ENCODE measurements at places on chromosomes 13 and 19.

DNA sequence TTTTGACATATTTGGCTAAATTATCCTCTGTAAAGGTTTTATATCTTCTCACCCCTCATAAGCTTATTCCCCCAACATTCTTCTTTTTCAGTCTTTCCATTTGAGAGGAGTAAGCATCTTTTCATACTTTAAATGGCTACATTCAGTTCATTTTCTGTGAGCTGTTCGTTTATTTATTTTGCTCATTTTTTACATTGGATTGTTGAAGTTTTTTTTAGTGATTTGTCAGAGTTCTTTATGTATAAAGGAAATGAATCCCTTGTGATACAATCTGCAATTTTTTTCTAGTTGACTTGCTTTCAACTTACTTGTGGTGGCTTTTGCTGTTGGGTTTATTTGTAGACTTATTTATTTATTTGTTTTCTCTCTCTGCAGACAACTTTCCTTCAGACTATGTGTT, 250.3 kb downstream of the DLEU7 start:
- DNase-seq = no peak
- no peak overlapping the region for H3K4me3 ChIP-seq
- peaks cover 22% of the 10 kb centered on the region for H3K4me1 ChIP-seq
- no peak overlapping the region for H3K27ac ChIP-seq
- no peaks in the 10 kb centered on the region for H3K36me3 ChIP-seq
- no peaks in the 10 kb centered on the region for H3K27me3 ChIP-seq

GRCh38 chr19:48913114-48913889, 13.2 kb downstream of the NUCB1 start:
- H3K27ac ChIP-seq = no peak overlapping the region
- H3K36me3 ChIP-seq = peaks cover 75% of the 10 kb centered on the region
- no peaks in the 10 kb centered on the region for H3K4me1 ChIP-seq
- H3K27me3 ChIP-seq = no peaks in the 10 kb centered on the region
- H3K4me3 ChIP-seq = no peak overlapping the region

DNA sequence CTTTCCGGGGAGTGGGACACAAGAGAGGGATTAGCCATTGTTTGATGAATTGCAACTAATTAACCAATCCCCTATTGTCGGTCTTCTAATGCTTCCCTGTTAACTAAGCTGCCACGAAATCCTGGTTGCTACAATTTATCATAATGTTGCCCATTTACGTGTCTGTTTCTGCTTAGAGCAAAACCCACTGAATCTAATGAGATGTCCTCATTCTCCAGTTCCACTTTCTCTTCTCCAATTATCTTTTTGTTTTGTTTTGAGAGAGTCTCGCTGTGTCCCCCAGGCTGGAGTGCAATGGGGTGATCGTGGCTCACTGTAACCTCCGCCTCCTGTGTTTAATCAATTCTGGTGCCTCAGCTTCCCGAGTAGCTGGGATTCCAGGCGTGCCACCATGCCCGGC, 5.2 kb upstream of the DPP9 start:
- no peak overlapping the region for H3K27ac ChIP-seq
- no peak overlapping the region for H3K4me3 ChIP-seq
- H3K4me1 ChIP-seq = peaks cover 20% of the 10 kb centered on the region

DNA sequence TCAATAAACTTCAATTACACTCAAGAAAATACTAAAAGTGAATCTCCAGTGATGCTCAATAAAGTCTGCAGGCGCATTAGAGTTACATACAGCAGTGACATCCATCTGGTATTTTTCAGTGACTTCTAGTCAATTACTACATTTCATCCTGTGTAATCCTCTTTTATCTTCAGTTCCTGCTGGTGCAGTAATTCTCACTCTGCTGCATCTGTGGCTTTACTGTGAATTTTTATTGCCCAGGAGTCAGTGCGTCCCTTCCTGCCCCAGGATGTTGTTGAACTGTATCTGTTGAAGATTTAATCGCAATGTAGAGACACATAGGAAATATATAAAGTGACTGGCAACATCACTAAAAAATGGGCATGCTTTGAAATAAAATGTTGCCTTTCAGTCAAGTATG, 196.3 kb upstream of the TMTC4 start:
- no peak overlapping the region for H3K27ac ChIP-seq
- no peaks in the 10 kb centered on the region for H3K36me3 ChIP-seq
- H3K27me3 ChIP-seq = peaks cover 22% of the 10 kb centered on the region
- DNase-seq = no peak
- no peak overlapping the region for H3K4me3 ChIP-seq
- no peaks in the 10 kb centered on the region for H3K4me1 ChIP-seq

- H3K4me1 ChIP-seq = no peaks in the 10 kb centered on the region
- peaks cover 5% of the 10 kb centered on the region for H3K27me3 ChIP-seq
- no peak overlapping the region for H3K27ac ChIP-seq
- H3K4me3 ChIP-seq = no peak overlapping the region
- no peak for DNase-seq
These were observed 28.3 kb downstream of the CNMD start for GRCh38 chr13:52711286-52711685.

DNA sequence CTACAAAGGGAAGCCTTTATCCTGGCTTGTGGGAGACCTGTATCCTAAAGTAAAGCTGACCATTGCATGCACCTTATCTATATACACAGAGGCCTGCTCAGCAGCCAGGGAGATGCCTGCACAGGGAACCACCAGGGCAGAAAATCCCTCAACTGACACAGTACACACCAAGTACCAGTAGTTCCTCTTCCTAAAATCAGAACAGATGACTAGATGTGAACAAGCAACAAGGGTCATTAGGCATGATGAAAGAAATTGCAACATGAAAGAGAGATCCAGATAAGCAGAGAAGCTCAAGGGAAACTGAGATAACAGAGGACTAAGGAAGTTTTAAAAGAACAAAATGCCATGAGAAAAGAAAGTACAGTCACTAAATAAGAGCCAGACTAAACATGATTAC, 39.7 kb upstream of the SLC7A9 start:
- no peak for DNase-seq
- H3K27ac ChIP-seq = no peak overlapping the region
- H3K36me3 ChIP-seq = no peaks in the 10 kb centered on the region
- H3K27me3 ChIP-seq = no peaks in the 10 kb centered on the region
- H3K4me3 ChIP-seq = no peak overlapping the region
- no peaks in the 10 kb centered on the region for H3K4me1 ChIP-seq

- no peak overlapping the region for H3K4me3 ChIP-seq
- no peak overlapping the region for H3K27ac ChIP-seq
- no peak for DNase-seq
- H3K36me3 ChIP-seq = no peaks in the 10 kb centered on the region
- H3K4me1 ChIP-seq = no peaks in the 10 kb centered on the region
These were observed 1.7 kb upstream of the C13orf42 start for GRCh38 chr13:51112771-51113170.

DNA sequence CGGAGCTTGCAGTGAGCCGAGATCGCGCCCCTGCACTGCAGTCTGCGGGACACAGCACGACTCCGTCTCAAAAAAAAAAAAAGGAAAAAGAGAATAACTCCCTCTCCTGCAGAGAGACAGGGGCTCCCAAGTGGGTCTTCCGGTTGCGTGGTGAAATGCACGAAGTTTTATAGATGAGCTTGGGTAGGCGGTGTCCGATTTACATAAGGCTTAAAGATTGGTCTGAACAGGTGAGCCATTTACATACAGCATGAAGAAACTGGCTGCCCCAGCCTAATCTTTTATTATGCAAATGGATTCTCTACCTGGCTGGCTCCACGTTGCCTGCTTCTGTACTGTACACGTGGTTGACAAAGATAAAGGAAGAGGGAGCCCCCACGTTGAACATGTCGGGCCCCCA, 19.5 kb downstream of the ADGRE2 start:
- no peak overlapping the region for H3K27ac ChIP-seq
- no peak for DNase-seq

- no peaks in the 10 kb centered on the region for H3K27me3 ChIP-seq
- no peaks in the 10 kb centered on the region for H3K4me1 ChIP-seq
- no peak for DNase-seq
- no peak overlapping the region for H3K4me3 ChIP-seq
- H3K27ac ChIP-seq = no peak overlapping the region
- no peaks in the 10 kb centered on the region for H3K36me3 ChIP-seq
These were observed 32.8 kb downstream of the COG6 start for GRCh38 chr13:39688278-39688677.

GRCh38 chr13:60757501-60758215, 360.6 kb downstream of the TDRD3 start:
- H3K27me3 ChIP-seq = no peaks in the 10 kb centered on the region
- H3K4me3 ChIP-seq = no peak overlapping the region
- H3K4me1 ChIP-seq = no peaks in the 10 kb centered on the region
- H3K36me3 ChIP-seq = no peaks in the 10 kb centered on the region
- no peak for DNase-seq

DNA sequence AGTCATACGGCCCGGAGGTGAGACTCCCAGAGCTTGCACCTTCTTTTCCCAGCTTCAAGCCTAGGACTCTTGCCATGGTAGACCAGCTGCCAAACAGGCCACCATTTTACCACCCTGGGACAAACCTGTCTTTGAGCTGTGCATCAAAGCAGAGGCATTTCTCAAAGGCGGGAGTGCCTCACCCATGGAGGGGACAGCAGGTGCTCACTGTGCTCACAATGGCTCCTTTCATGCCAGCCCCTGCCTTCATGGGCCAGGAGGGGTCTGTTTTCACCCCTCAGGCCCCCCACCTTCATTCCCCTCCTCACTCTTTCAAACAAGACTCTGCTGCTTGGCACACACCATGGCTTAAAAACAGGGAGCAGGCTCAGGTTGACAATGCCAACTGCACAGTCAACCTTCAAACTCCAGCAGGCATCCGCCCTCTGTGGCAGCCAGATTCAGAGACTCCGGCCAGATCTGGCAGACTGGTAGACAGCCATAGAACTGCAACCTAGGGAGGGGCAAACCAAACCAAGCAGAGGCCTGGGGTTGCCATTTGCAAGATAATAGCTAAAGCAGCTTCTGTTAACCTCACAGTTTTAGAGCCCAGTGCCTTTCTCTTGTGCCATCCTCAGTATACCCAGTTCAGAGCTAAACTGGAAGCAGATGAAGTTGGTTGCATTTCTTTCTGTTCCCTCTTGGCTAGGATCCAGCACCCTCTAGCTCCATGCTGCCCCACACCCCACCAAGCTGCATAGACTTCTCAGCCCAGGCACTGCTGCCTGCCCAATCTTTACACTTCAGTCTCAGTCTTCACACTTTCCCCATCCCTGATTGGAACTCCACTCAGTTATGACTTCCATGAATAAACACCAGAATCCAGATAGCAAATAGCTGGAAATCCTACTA, 93.9 kb upstream of the SPATA13 start:
- DNase-seq = no peak
- H3K36me3 ChIP-seq = no peaks in the 10 kb centered on the region
- no peak overlapping the region for H3K27ac ChIP-seq
- H3K4me3 ChIP-seq = no peak overlapping the region
- H3K4me1 ChIP-seq = peaks cover 4% of the 10 kb centered on the region
- H3K27me3 ChIP-seq = peaks cover 7% of the 10 kb centered on the region

GRCh38 chr19:52896431-52897137, 851 bp downstream of the ZNF320 start:
- no peaks in the 10 kb centered on the region for H3K4me1 ChIP-seq
- DNase-seq = no peak
- peaks cover 2% of the 10 kb centered on the region for H3K36me3 ChIP-seq
- H3K27me3 ChIP-seq = no peaks in the 10 kb centered on the region
- H3K27ac ChIP-seq = peak overlapping the region; percentile 32
- H3K4me3 ChIP-seq = peak overlapping the region; percentile 93

DNA sequence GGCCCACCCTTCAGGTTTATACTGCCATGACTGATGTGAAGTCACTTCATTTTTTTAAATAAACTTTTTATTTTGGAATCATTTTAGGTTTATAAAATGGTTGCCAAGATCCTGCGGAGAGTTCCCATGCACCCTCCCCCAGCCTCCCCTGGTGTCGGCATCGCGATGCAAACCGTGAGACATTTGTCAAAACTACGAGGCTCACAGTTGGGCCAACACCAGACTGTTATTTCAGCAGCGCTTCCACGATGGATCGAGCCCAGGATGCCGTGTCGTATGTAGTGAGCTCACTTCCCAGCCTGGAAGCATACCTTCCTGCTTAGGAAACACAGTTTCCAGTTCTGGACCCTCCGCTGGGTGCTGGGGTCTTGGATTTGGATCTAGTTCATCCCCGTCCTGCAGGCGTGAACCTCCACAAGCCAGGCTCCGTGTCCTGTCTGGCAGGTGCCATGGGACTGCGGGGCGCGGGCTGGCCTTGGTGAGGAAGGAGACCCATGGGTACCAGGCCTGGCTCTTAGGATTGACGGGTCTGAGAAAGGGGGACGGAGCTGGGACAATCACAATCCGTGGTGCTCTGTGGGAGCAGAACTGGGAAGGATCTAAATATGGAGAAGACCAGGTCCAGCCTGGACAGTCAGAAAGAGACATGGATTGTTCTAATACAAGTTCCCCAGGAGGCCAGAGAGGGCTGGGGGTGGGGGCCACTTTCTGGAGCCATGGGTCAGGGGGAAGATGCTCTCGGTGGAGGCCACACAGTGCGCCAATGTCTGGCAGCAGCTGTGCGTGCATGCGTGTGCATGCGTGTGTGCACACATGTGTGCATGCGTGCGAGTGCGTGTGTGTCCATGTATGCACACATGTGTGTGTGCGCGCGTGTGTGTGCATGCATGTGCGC, 2.4 kb upstream of the SBK2 start:
- DNase-seq = no peak
- H3K4me1 ChIP-seq = no peaks in the 10 kb centered on the region
- no peaks in the 10 kb centered on the region for H3K36me3 ChIP-seq
- no peak overlapping the region for H3K27ac ChIP-seq

DNA sequence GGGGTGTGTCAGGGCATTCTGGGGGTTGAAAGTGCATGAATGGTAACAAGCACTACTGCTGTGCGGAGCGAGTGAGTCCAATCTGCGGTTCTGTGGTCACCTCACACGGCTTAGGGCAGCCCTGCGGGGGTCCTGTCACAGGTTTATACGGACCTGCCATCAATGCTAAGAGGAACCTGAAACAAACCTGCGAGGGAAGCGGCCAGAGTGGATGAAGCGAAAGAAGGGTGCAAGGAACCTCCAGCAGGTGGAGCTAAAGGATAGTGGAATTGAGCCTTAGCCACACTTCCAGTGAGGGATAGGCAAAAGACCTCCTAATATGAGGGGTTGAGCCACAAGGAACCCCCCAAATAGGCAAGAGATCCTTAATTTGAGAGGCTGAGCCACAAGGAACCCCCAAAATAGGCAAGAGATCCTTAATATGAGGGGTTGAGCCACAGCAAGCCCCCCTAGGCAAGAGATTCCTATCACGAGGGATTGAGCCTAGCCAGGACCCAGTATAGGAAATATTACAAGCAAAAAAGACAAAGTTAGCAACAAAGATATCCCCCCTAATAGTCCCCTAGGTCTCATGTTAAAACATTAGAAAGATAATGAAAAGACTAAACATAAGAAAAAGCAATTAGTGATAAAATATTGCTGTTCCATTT, 6.3 kb upstream of the ZNF69 start:
- H3K36me3 ChIP-seq = no peaks in the 10 kb centered on the region
- no peak overlapping the region for H3K4me3 ChIP-seq
- DNase-seq = peak; percentile 55
- H3K27me3 ChIP-seq = no peaks in the 10 kb centered on the region
